ENCODE measurements at places on chromosomes 1 and 21.

GRCh38 chr1:117681093-117681900 lies 75.4 kb downstream of the TENT5C start:
- no peak for DNase-seq

GRCh38 chr1:33000427-33001026 lies 35.9 kb upstream of the RNF19B start:
- no peak for DNase-seq

GRCh38 chr1:82567348-82567747 lies 766.6 kb downstream of the ADGRL2 start:
- DNase-seq, result no peak

GRCh38 chr1:23152966-23153684 lies 15.5 kb downstream of the LUZP1 start:
- no peak for DNase-seq

DNA sequence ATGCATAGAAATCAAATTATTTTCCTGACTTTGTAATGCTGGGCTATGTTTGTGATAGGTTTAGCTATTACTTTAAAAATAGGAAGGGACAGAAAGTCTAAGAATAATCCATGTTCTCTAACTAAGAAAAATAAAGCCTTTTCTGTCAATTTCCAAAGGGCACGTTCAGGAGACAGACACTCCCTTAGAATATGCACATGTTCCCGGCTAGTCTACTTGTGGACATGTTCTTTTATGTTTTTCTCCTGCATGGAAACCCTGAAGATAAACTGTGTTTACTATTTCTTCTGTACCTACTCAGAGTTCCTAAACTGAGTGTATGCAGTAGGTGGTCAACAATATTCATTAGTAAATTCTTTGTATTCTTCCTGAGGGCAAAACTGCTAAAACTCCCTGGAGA lies 12.5 kb downstream of the PSMB4 start:
- no peak for DNase-seq

DNA sequence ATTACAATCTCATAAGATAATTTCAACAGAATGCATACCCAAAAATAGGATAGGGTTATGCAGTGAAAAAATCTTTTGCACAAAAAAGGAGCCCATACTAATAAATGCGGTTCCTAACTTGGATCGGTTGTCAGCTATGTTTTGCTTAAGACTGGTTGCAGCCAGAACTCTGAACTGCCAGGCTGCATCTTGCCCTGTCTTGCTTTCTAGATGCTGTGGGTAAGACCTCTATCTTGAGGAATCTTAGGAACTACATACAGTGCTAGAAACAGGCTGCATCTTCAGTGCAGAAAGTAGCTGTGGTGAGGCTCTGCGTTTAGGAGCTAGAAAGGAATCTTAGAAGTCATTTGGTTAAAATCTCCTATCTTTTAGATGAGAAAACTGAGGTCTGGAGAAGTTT lies 45.6 kb upstream of the PLA2G4A start:
- DNase-seq, result no peak

DNA sequence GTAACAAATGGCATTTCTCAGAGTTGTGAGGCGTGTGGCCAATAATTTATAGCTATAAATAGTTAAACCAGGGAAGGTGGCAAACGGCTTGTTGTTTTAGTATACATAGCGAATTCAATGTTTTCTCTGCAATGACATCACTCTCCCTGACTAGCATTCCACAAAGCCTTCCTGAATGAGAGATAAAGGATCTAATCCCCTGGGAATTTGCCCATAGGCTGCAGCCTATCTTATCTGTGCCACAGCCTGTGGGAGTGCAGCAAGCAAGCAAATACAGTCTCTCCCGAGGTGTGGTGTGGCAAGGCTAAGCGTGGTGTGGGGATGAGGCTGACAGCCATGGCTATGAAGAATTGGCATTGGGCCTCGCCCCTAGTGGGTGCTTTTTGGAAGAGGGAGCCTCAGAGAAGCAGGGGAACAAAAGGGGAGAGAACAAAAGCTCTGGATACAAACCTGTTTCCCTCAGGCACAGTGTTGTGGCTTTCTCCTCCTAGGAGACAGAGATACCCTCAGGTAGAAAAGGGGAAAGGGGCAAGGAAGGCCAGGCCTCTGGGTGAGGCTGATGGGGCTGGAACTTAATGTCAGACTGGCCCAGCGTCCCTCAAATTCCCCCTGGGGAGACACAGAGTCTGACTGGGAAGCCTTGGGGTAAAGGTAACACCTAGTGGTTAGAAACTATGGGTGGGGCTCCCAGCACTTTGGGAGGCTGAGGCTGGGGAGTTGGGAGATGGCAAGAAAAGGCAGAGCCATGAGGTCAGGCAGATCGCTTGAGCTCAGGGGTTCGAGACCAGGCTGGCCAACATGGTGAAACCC lies 8.9 kb downstream of the TAGLN2 start:
- no peak for DNase-seq

DNA sequence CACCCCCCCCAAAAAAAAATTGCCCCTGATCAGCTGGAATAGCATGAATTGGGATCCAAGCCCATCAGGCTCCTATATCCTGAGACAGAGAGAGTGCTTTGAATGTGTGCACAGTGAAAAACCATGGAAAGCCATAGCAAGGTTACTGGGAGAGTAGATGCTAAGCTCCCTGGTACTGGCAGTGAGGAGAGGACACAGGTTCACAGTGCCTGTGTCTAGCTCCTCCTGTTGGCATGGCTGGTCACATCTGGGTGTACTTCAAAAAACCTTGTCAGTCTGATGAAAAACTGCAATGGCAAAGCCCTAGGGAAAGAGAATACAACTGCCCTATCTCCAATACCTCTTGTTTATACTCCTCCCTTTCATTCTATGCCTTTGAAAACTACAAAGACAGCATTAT lies 12.9 kb downstream of the COPA start:
- no peak for DNase-seq

DNA sequence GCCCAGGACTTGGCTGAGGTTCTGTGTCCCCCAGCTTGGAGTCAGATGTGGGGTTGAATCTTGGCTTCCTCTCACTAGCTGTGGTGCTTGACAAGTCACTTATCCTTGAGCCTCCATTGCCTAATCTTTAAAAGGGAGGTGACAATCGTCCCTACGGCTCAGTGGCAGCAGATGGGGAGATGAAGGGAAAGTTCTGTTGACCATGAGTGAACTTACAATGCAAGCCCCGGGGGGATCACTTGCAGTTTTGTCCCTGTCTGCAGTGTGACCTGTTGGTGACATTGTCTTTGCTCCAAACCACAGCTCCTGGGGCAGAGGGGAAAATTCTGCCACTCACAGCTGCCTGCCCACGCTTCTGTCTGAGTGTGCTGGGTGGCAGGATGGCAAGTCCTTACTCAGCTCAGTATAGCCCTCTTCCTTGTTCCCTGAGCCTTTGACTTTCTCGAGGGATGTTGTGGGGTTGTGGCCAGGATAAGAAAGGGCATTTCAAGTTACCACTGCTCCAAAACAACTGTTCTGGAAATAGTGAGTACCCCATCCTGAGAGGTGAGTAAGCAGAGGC lies 1.7 kb downstream of the PCSK9 start:
- DNase-seq, result no peak

GRCh38 chr1:149945206-149945605 lies 8.5 kb upstream of the MTMR11 start:
- DNase-seq, result no peak

DNA sequence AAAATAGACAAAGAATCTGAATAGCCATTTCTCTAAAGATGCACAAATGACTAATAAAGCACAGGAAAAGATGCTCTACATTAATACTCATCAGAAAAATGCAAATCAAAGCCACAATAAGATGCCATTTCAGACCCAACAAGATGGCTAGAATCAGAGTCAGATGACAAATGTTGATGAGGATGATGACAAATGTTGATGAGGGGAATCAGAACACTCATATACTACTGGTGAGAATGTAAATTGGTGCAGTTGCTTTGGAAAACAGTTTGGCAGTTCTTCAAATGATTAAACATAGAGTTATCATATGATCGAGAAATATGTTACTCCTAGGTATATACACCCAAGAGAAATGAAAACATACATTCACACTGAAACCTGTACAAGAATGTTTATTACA lies 33.9 kb downstream of the LRRC40 start:
- DNase-seq, result no peak

DNA sequence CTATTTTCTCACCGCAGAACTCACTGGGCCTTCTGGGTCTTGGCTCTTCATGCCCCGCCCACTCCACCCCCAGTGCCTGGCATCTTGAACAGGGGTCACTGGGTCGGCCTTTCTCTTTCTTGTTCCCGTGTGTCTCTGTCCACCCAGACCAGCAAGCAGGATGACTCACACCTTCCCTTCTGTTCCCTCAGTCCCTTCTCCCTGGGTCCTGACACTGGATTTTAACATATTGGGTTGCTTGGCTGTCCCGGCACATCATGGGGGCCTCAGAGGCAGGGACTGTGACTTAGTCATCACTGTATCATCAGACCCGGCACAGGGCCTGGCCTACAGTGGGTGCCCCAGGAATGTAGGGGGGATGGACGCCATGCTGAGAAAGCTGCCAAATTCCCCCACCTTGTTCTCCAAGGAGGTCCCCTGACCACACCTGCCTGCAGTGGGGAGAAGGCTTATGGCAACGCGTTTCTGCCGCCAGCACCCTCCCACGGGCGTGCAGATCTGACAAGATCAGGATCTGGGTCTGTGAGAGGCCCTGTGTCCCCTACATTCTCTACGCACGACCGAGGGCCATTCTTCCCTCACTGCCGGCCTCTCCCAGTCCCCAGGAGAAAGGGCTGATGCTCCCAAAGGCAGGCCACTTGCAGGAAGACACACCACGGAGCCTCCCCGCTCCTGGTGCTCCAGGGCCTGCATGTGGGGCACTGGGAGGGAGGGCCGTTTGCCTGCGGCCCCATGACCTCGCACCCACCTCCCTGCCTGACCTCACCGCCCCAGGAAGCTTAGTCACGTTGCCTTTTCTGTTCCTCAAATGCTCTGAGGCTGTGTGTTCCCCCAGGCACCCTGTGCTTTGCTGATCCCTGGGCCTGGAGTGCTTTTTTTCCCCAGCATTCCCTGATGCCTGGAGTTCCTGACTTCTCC lies 157.2 kb upstream of the TMEM51 start:
- no peak for DNase-seq

- no peak for DNase-seq
These were observed 484.4 kb upstream of the ZRANB2 start for GRCh38 chr1:71565262-71565661.

DNA sequence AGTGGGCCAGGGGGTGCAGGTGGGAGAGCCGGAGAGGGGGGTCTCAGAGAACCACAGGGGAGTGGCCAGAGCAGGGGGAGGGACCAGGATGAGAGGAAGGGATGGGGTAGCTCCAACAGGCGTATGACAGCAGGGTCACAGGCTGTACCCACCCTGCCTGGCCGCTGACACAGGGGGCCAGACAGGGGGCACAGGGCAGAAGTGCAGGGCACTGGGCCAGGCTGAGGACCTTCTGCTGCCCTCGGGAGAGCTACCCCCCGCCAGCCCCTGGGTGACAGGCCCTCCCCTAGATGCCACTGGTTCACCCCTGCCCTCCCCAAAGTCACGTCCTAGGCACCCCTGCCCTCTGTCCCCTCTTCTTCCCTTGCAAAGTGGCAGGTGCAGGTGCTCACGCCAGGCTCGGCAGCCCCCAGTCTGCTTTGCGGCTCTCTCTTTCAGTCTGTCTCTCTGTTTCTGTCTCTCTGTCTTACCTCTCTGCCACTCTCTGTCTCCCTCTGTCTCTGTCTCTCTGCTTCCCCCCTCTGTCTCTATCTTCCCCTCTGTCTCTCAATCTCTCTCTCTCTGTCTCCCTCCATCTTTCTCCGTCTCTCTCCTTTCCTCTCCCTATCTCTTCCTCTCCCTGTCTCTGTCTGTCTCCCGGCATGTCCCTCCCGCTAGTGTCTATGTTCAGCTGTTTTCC lies 48.5 kb downstream of the WNT9A start:
- DNase-seq, result no peak

GRCh38 chr1:118360817-118361216 lies 175.8 kb upstream of the SPAG17 start:
- no peak for DNase-seq

- no peak for DNase-seq
These were observed 98.7 kb upstream of the VAV3 start for GRCh38 chr1:108063703-108064102.

DNA sequence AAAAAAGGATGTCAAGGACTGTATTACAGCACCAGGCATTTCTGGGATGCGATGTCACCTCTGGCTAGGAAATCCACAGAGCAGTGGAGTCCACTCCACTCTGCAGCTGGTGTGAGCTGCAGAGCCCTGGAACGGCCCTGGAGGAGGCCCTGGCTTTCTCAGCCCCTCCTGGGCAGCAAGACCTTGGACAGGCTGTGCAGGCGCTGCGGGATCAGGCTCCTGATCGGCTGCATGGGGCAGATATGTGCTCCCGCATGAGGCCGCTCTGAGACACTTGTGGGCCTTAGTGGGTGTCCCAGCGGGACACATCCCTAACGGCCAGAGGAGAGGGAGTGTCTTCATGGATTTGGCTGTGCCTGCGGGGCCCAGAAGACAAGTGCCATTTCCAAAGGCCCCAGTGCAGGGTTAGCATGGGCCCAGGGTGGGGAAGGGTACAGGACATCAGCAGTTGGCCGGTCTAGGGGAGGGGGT lies 6.2 kb downstream of the DNMT3L start:
- no peak for DNase-seq

GRCh38 chr1:51901151-51901550 lies 22.6 kb upstream of the NRDC start:
- DNase-seq, result no peak

DNA sequence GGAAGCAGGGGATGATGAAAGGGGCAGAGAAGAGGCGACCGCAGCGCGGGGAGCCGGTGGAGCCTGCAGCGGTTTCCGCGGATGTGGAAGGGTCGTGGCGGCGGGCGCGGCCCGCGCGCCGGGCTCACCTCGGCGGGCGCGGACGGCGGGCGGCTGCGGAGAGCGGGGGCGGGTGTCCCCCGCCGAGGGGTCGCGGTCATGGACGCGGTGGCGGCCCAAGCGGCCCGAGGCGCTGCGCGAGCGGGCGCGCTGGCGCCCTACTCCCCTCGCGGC lies 572 bp downstream of the LPGAT1 start:
- DNase-seq, result no peak

DNA sequence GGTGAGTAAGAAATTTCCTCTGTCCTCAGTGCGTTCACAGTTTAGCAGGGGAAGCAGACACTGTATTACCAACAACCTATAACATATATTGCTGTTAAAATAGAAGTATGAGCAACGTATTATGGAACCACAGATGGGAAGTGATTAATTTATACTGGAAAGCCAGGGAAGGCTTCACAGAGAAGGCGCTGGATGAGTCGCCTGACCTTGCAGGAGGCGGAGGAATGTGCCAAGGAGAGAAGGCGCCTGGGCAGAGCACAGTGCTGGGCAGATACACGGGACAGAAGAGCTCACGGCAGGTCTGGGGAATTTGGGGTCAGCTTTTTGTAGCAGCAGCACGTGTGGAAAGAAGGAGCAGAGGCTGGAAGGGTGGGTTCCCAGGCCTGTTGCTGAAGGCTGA lies 116.3 kb downstream of the DHRS3 start:
- DNase-seq, result no peak

GRCh38 chr1:84709131-84709530 lies 18.9 kb upstream of the SSX2IP start:
- no peak for DNase-seq

GRCh38 chr1:111006556-111006955 lies 42.8 kb upstream of the LRIF1 start:
- no peak for DNase-seq

DNA sequence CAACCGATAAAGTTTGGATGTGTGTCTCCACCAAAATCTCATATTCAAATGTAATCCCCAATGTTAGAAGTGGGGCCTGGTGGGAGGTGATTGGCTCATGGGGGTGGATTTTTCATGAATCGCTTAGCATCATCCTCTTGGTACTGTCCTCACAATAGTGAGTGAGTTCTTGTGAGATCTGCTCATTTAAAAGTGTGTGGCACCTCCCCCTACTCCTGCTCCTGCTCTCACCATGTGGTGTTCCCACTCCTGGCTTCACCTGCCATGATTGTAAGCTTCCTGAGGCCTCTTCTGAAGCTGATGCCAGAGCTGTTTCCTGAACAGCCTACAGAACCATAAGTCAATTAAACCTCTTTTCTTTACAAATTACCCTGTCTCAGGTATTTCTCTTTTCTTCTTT lies 28.2 kb upstream of the PRDX6 start:
- no peak for DNase-seq
